Brain (organoid and tissue), 16 donors: ENCODE measurements at places on chromosomes 2 and 18. TPM values are rescaled to one million over a fixed set of nuclear protein-coding genes. Genes with fewer than 3 reads are reported as not detected.
A peak's percentile ranks its signal among the peaks of the same experiment; 100 is the strongest.

Gene ERMN
- 73.4 TPM for polyA plus RNA-seq

Gene ARHGAP15
- polyA plus RNA-seq, result 1.2 TPM

Gene TUBA3E
- polyA plus RNA-seq, result not detected

Gene SCYGR4
- not detected for polyA plus RNA-seq

Gene IL18R1
- 0.31 TPM for polyA plus RNA-seq

Gene SERPINE2
- polyA plus RNA-seq, result 107 TPM

Gene DSG2
- 0.19 TPM for polyA plus RNA-seq

Gene CIAO1
- 58.6 TPM for polyA plus RNA-seq

Gene LRP2
- 8.2 TPM for polyA plus RNA-seq

Gene RTP5
- 5.2 TPM for polyA plus RNA-seq

Gene STAM2
- 7.3 TPM for polyA plus RNA-seq

Gene PSMA8
- not detected for polyA plus RNA-seq

Gene SRD5A2
- not detected for polyA plus RNA-seq

GRCh38 chr18:24333084-24333483 lies 64.5 kb downstream of the OSBPL1A start:
- DNase-seq, result no peak

GRCh38 chr2:68906716-68907115 lies 35.5 kb upstream of the BMP10 start:
- DNase-seq, result no peak

DNA sequence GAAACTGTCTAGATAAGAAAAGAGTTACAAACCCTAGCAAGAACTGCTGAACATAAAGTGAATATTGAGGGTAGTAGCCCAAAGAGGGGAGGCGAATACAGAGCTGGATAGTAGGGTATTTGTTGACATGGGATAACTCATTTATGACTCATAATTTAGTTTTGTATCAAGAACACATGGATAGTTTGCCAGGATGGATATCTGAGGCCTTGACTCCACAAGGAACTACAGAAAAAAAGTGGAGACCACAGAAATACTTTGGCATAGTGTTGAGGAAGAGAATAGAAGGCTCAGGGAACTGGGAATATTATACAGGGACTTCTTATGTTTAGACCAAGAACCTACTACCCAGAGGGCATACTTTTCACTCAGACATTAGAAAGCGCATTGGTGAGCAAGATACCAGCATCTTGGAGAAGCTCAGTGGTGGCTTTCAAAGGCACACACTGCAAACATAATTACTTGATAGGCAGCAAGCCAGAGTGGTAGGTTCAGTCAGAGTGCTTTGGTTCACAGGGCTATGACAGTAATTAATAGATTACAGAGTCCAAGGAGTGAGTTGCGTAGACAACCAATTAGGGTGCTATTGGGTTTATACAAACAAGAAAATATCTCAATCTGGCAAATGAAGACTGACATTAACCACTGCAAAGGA lies 51.9 kb upstream of the ZBTB7C start:
- DNase-seq, result no peak

GRCh38 chr2:37769551-37769950 lies 98.1 kb upstream of the CDC42EP3 start:
- DNase-seq, result no peak

DNA sequence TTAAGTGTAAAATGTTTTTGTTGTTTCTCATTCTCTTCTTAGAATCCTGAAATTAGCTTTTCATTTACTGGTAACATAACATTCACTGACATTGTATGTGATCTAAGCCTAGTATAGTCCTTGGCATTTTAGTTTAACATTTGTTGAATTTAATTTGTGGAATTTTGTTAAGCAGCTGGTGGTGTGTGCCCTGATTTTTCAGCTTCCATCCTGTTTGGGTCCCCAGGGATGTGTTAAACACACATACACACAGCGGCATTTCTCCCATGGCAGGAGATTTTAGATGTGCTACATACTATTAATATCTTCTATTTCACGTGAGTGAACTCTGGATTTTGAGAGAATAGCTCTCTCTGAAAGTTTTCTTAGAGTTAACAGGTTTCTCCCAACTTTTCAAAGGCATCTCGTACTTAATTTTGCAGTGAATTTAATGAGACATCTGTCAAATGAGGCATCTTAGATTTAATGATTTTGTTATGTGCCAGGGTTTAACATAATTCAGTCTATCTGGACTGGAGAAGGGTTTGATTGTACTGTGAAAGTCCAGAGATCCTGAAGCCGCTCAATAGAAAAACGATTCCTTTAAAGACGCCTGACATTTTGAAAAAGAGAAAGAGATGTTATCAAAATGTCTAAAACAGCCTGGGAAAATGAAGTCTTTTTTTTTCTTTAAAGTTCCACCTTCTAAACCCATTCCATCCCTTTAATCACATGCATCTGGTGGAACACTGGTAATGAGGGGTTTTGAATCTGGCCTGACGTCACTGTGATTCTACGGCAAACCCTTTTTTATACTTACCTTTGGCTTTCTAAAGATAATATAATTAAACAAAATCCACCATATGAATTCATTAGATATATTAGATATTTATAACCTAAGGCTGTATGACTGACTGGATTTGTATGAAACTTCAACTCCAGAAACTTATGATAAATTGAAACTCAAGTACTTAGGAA lies 6.8 kb downstream of the PHLPP1 start:
- peak; percentile 48 for DNase-seq

DNA sequence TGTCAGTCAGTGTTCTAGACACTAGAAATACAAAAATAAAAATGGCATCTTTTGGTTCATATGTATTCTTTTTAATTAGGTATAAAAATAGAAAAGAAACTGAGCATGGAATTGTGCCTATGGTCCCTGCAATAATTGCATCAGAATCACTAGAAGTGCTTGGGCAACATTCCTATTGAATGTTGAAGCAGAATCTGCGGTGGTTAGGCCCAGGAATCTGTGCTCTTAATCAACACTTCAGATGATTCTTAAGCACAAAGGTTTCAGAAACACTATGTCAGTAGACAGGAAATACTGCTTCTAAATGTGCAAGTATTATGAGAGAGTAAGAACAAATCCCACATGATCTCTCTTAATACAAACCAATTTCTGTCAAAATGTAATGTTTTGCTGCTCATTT lies 20.3 kb upstream of the RBBP8 start:
- no peak for DNase-seq

DNA sequence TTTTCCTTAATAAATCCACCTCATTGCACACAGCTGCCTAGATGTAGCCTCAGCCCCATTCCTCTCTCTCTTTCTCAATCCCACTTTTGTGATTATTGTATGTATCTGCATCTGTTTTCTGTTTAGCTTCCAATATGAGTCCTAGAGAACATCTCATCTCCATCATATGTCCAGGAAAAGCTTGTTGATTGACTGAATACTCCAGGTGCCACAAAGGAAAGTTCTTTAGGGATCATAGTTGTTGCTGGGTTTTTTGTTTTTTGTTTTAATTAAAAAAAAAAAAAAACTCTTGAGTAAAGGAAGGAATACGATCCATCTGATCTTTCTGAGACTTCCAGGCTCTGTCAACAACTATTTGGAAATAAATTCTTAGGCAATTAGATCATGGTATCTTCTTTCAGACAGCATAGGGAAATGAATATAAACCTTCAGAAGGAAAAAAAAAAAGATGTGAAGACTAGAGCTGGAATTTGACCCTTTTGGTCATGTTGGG lies 42.5 kb downstream of the KIAA2012 start:
- DNase-seq, result no peak

GRCh38 chr18:77366720-77367641 lies 117.3 kb downstream of the GALR1 start:
- DNase-seq, result peak; percentile 91

- DNase-seq, result no peak
Observed at GRCh38 chr2:166173263-166173662, 45.4 kb upstream of the SCN1A start.

DNA sequence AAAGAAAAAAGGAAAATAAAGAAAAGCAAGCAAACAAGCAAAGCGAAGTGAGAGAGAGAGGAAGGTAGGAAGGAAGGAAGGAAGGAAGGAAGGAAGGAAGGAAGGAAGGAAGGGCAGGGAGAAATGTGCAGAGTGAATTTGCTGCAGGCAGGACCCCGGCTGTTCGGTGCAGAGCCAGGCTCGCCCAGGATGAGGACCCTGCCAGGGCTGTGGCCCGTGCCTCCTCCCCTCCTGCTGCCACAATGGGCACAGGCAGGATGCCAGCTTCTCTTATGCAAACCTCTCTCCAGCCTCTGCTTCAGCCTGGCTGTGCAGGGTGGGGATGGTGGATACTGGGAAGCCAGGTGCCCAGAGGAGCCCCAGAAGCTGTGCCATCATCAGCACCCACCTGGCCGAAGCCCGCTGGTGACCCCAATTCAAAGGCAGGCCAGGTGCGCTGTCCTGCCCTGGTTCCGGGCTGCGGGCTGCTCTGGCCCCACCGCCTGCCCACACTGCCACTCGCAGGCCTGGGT lies 3.2 kb downstream of the GPR17 start:
- DNase-seq, result peak; percentile 58

DNA sequence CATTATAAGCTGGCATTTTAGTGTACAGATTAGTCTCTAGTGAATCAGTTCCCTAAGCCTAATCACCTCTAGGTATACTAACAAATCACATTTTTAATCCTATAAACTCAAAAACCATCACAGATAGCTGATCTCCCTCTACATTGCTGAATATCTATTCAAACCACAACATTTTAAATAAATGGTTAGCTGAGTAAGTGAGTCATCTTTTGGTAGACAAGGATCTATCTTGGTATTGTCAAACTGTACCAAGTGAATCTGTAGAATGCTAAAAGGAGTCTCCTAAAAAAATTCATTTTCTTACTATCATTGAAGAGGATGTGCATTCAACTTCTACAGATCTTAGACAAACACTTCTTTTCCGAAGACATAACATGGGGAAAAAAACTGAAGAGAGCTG lies 40.7 kb downstream of the INO80D start:
- DNase-seq, result no peak

GRCh38 chr2:190180313-190181122 lies 118.0 kb upstream of the MSTN start:
- peak; percentile 56 for DNase-seq

- DNase-seq, result peak; percentile 23
Observed at GRCh38 chr2:28736034-28736433, 15.6 kb upstream of the PPP1CB start.

DNA sequence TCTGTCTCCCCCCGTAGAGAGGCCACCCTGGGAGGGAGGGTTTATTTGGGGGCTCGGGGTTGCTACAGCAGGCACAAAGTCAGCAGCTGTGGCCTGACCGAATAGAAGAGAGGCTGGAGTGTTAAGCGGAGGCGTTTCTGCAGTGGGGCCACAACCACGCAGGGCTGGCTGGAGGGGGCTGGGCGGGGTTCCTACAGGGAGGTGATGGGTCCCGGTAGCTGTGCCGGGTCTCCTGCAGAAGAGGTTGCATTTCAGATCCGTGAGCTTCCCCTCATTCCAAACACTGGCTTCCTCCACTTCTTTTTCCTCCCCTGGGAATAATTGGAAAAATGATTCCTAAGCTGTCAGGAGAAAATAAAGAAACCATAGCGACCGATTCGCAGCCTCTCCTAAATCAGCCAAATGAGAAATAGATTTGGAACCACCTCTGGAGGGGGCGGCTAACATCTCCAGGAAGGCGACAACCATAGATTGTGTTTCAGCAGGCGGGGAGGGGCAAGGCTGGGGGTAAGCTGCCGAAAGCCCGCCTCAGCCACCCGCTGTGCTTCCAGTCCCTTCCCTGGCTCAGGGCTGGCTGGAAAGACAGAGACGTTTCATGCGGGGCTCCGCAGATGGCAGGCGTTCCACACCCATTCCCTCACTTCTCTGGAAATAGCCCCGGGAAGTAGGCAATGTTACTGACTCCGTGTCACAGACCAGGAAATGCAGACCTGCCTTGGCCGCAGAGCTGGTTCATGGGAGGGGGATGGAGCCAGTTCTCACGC lies 85.6 kb upstream of the TAF1B start:
- peak; percentile 81 for DNase-seq

GRCh38 chr2:188734691-188735090 lies 239.5 kb upstream of the COL3A1 start:
- no peak for DNase-seq

- no peak for DNase-seq
Observed at GRCh38 chr2:68251855-68252399, 405 bp downstream of the PPP3R1 start.

DNA sequence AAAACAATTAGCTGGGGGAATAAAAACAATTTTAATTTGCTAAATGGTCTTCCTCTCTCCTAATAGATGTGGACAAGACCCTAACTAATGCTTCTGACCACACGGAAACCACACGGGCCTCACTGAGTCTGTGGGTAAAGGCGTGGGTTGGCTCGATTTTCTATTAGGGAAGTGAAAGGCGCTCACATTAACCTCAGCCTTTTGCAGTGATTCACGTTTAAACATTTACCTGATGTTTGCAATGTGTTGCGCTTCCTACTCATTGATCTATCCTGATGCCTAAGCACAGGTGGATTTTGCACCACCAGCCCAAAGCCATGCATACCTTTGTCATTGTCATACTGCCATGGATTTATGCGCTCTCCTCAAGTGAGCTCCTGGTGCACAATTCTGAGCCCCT lies 35.6 kb upstream of the NRP2 start:
- DNase-seq, result no peak

GRCh38 chr2:134975281-134976009 lies 56.8 kb downstream of the CCNT2 start:
- DNase-seq, result no peak

GRCh38 chr2:135817951-135818350 lies 19.0 kb downstream of the LCT start:
- no peak for DNase-seq

DNA sequence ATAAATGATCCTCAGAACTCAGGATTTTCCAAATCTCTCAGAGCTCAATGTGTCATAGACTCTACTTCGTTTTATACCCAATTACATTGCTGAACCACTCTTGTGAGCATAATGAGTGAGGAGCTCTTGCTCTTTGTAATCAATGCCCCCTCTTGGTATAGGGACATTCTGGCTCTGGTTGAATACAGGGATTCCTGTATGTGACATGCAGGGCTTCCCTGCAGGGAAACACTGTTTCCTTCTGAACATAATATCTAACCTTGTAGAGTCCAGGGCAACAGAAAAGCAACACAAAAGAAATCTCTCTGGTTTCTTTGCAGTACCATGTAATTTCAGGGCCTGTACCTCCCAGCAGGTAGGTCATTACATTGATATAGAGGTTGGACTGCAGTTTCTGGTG lies 101.5 kb downstream of the CPS1 start:
- DNase-seq, result no peak

GRCh38 chr2:113276761-113277425 lies 1.8 kb downstream of the PAX8 start:
- DNase-seq, result peak; percentile 27

GRCh38 chr2:108297436-108298141 lies 8.9 kb downstream of the SULT1C2 start:
- DNase-seq, result no peak

- no peak for DNase-seq
Observed at GRCh38 chr2:111118981-111119821, 1.5 kb upstream of the BCL2L11 start.

DNA sequence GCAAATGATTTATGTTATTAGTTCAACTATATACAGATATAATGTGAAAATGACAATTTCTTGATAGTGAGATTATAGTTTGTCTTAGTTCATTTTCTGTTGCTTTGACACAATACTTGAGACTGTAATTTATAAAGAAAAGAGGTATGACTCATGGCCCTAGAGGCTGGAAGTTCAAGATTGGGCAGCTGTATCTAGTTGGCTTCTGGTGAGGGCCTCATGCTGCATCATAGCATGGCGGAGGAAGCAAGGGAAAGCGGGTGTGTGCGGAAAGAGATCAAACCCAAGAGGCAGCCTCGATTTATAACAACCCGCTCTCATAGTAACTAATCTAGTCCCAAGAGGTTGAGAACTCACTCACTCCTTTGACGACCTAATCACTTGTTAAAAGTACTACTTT lies 11.4 kb downstream of the PLEKHA3 start:
- DNase-seq, result no peak
